ENCODE measurements at places on chromosomes 4 and X. TPM values are rescaled to one million over a fixed set of nuclear protein-coding genes. Genes with fewer than 3 reads are reported as not detected.

GRCh38 chr4:69026974-69027373 is 69.3 kb upstream of the UGT2B7 start:
- no peak for DNase-seq

Gene CLDN22
- not detected for total RNA-seq

DNA sequence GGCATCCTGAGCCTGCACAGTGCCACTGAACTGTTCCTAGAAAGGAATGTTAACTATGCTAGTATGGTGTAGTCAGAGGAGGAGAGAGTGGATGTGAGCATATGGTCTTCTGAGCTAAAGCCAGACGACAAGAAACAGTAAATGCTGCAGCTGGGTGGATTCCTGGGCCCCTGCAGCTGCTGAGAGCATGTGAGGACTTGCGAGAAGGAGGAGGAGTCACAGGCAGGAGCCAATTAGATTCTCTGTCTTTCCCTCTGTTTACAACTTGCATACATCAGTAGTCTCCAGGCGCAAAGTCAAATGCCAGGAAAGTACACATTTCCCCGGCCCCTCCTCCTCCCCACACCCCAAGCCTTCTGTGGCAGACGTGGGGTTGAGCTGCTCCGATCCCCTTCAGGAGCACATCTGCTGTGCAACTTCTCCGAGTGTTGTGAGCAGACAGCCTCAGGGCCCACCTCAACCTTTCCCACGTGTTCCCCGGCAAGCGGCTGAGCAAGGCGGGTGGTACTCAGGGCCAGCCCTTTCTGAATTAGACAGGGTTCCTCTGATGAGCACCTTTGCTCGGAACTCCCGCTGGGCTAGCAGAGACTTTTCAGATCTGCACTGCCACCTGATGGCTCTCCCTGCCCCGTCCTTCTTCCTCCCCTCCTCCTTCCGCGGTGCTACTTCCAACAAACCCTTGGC is 108.7 kb upstream of the ATP6AP2 start:
- DNase-seq, result no peak

Gene GAGE2A
- total RNA-seq, result not detected

Gene DAPP1
- 29.8 TPM for total RNA-seq

DNA sequence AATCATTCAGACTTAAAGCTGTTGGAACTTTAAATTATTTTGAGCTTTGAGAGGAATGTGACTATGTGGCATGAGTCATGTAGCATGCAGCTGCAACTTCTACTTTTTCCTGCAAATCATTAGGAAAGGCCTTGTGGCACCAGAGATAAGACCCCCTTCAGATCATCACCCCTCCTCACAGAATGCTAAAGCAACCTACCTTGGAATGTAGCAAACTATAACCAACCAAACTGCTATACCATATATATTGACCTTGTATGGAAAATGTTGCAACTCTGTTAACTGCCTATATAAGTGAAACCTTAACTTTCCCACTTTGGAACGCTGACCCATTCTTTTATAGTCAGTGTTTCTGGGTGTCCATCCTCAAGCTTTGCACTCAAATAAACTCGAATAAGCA is 32.0 kb downstream of the ATXN3L start:
- no peak for DNase-seq

DNA sequence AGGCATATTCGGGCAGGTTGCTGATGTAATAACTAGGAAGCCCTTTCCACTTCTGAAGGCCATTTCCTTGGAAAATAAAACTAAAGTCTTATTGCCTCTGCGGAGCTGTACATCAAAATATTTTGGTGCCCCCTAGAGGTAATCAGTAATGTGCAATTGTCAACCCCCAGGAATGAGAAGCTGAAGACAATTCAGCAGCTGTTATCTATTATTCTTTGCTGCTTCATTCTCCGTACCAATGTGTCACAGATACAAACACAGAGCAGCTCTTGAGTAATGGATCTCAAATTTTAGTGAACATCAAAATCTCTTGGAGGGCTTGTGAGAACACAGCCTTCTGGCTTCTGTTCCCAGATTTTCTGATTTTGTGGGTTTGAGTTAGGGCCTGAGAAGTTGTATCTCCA is 3.5 kb upstream of the SLIT2 start:
- DNase-seq, result no peak

Gene IL15
- total RNA-seq, result 2.3 TPM

GRCh38 chr4:32215277-32215676 is 1495.1 kb downstream of the PCDH7 start:
- DNase-seq, result no peak
